Left renal pelvis (tissue), 4 donors: ENCODE measurements at places on chromosomes 4 and X.

GRCh38 chr4:74327762-74328161 lies 19.5 kb downstream of the EPGN start:
- no peak for DNase-seq

DNA sequence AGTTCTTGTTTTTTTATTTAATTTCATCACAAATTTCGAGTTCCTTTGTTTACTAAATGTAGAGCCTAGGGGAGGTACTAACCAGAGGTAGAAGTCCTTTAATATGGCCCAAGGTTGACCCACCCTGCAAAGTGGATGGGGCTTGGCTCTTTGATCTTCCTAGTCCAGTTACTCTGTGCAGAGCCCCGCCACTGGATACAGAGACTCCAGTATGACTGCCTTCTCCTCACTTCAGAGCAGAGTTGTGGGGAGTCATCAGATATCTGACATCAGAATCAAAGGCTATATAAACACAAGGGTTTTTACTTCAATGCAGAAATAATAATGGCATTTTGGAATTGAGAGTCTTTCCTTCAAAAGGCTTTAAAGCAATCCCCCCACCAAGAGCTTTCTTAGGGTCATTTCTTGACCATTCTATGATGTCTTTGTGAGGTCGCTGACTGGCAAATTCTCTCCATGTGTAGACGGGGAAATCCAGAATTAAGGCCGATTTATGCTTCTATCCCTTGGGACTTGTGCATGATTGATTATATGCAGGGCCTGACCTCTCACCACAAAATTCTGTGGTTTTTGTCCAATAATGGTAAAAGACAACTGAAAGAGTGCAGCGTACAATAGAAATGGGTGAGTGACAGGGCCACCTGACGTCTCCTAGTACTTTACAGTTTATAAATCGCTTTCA lies 88.3 kb upstream of the CITED1 start:
- DNase-seq = no peak

GRCh38 chrX:92260102-92260501 lies 480.9 kb downstream of the PCDH11X start:
- DNase-seq = no peak

DNA sequence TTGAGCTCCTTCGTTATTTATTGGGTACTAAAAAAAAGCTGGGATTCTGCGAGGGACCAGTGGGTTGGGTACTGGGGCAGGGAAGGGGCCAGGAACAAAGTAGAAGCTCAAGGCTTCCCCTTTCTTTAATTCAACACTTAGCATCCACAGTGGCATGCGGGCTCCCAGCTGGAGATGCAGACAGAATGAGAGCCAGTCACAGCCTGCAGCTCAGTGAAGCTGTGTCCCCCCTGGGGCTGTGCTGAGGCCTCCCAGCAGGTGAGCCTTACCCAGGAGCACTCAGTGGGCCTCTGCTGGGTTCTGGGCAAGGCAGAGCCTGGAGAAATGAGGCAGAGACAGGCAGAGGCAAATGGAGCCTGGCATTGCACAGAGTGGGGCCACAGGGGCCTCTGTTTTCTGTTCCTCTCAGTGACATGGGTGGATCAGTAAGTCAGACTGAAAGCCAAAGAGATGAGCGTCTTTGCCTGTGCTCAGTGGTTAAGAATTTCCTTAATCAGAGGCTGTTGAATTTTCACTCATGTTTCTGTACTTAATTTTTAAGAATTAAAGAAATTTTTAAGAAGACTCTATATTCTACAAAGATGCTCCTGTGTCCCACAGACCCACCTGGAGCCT lies 181.4 kb upstream of the RBPJ start:
- DNase-seq = no peak

GRCh38 chr4:137998666-137999429 lies 243.3 kb downstream of the SLC7A11 start:
- no peak for DNase-seq

DNA sequence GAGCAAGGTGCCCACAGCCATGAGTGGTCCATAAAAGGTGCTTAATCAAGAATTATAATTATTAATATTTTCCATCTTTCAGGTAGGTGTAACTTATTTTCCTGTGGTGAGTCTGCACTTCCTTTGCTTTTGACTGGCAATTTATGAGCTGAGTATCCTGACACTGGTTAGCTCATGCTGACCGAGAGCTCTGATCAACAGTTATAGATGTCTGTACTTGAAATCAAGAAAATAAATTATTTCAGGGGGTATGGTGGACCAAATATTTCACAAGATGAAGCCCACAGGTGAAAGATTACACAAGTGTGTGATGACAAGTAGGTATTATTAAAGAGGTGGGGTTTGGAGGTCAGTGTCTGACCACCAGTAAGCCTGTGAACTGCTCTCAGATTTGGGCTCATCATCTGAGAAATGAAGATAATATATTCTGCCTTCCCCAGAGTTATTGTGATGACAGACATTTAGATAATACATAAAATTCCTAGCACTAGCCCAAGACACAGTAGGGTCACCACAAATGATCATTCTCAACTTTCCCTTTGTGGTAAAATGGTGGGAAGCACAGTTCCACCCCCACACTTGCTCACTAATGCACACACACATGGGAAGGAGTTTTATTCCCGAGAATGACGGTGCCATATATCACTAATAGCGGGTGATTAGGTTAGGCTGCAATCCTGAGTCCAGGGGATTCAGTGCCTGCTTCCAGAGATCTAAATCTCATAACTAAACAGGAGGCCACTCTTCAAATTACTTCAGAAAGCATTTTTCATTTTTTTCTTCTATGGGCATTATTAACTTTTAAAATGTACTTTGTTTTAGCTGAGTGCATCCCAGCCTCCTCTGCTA lies 34.0 kb upstream of the PACRGL start:
- no peak for DNase-seq

- no peak for DNase-seq
These were observed 214.0 kb upstream of the NHS start for GRCh38 chrX:17160975-17161374.

DNA sequence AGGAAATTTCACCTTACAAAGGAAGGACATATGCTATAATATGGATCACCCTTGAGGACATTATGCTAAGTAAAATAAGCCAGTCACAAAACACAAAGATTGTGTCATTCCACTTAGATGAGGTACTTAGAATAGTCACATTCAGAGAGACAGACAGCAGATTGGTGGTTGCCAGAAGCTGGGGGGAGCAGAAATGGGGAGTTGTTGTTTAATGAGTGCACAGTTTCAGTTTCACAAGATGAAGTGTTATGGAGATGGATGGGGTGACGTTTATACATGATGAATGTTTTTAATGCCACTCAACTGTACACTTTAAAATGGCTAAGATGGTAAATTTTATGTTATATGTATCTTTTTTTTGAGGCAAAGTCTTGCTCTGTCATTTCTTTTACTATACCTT lies 14.8 kb upstream of the SPON2 start:
- no peak for DNase-seq

- DNase-seq = no peak
These were observed 126.4 kb downstream of the PJA1 start for GRCh38 chrX:69038816-69039215.

DNA sequence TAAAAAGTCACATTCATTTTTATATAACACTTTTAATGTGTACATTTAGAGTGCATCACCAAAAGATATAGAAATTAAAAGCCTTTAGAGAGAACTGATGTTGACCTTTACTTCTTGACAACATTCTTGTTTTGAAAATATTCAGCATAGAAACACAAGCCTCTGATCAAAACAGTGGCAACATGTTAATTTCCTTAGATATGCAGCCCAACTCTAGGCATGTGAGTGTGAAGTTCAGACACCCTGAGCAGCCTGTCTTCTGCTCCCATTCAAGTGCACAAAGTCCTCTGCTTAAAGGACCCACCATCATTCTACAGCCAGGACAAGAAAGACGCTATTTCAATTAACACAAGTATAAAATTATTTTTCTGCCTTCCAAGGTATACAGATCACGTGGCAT lies 60.0 kb downstream of the PPP3CA start:
- DNase-seq = no peak
